ENCODE measurements at places on chromosomes 12 and 14. TPM values are rescaled to one million over a fixed set of nuclear protein-coding genes. Genes with fewer than 3 reads are reported as not detected.

The PTPRQ gene
- not detected for total RNA-seq

The GPR132 gene
- total RNA-seq: 11.6 TPM

DNA sequence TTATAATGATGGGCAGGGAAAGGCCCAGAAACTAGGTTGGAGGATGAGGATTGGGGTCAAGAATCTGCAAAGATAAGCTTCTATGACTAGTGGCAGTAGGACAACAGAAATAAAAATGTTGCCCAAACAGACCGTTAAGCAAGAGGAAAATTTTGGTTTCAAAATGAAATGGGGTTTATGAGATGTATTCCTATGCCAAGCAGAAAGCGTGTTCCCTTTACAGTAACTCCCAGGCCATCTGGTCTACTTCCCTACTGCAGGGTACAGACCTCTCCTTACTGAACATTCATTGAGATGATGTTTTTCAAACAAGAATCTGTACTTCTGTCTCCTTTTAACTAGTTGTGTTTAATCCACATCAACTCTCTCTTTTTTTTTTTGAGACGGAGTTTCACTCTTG lies 20.4 kb upstream of the TMEM229B start:
- DNase-seq: no peak
- H3K36me3 ChIP-seq: no peaks in the 10 kb centered on the region
- H3K4me1 ChIP-seq: peaks cover 8% of the 10 kb centered on the region

GRCh38 chr14:90721619-90722305 lies 94.5 kb downstream of the TTC7B start:
- no peaks in the 10 kb centered on the region for H3K27me3 ChIP-seq
- H3K4me3 ChIP-seq: no peak overlapping the region
- H3K4me1 ChIP-seq: peaks cover 4% of the 10 kb centered on the region
- DNase-seq: no peak
- no peaks in the 10 kb centered on the region for H3K36me3 ChIP-seq

- H3K4me1 ChIP-seq: no peaks in the 10 kb centered on the region
- no peaks in the 10 kb centered on the region for H3K36me3 ChIP-seq
- H3K4me3 ChIP-seq: no peak overlapping the region
- no peak for DNase-seq
- no peaks in the 10 kb centered on the region for H3K27me3 ChIP-seq
Measured at GRCh38 chr12:77645966-77646598, 184.6 kb upstream of the NAV3 start.

- no peaks in the 10 kb centered on the region for H3K36me3 ChIP-seq
- H3K27me3 ChIP-seq: peaks cover 27% of the 10 kb centered on the region
- no peak for DNase-seq
- H3K27ac ChIP-seq: no peak overlapping the region
Measured at GRCh38 chr14:101755591-101756324, 5.8 kb upstream of the PPP2R5C start.

DNA sequence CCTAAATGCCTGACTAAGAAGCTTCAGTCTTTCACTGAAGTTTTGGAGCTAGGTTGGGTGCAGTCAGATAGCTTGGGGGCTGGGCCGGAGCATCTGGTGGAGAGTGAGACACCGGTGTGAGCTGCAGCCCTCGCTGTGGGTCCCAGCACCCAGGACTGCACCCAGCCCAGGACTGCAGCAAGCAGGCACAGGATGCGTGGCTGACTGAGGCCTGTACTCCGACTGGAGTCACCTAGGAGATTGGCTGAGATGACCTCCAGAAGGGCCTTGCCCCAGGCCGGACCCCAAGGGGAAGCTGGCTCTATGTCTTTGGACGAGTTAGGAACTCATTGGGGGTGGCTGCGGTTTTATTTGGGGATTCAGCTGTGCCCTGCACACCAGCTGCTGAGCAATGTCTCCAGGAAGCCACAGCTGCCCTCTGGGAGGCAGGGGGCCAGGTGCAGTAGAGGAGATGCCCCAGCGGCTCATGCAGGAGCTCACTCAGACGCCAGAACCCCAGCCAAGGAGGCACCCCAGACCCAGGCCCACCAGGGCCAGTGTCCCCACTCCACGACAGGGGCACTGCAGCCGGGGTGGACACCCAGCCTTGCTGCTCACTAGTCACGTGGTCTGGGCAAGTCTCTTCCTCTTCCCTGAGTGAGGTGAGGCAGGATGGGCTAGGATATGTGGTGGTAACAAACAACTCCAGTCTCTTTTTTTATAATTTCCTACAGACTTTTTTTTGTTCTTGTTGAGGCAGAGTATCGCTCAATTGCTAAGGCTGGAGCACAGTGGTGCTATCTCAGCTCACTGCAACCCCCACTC lies 31.8 kb upstream of the RCOR1 start:
- no peak for DNase-seq
- H3K36me3 ChIP-seq: no peaks in the 10 kb centered on the region
- no peak overlapping the region for H3K27ac ChIP-seq
- H3K27me3 ChIP-seq: no peaks in the 10 kb centered on the region
- peaks cover 2% of the 10 kb centered on the region for H3K4me1 ChIP-seq

- no peaks in the 10 kb centered on the region for H3K36me3 ChIP-seq
- no peak for DNase-seq
- H3K4me1 ChIP-seq: no peaks in the 10 kb centered on the region
- H3K27ac ChIP-seq: no peak overlapping the region
- no peak overlapping the region for H3K4me3 ChIP-seq
Measured at GRCh38 chr14:63342371-63342770, 23.6 kb upstream of the GPHB5 start.

The SLC4A8 gene
- total RNA-seq: not detected

All from transverse colon (tissue), 4 donors.